ENCODE measurements at places on chromosomes 13 and 19.
A peak's percentile ranks its signal among the peaks of the same experiment; 100 is the strongest.

DNA sequence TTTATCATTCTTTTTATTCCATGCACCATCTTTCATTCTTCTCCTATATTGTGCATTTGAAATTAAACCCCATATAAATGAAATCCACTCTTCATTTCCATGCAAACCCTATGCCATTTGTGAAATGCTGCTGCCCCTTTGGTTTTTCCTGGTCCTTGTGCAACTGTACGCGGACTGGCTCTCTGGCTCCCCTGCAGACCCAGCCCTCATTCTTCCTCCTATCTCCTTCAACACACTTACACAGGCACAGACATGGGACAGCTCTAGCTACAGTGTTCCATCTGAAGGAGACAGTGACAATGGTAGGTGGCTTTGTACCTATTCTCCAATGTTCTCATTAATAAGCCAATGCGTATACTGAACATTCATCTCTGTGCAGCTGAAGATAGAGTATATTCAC lies 81.6 kb downstream of the ESD start:
- DNase-seq: peak; percentile 2

GRCh38 chr19:43562226-43562697 lies 13.1 kb downstream of the XRCC1 start:
- no peak for DNase-seq

GRCh38 chr13:98827449-98827848 lies 75.0 kb upstream of the SLC15A1 start:
- DNase-seq: no peak

- no peak for DNase-seq
These were observed 15.2 kb downstream of the ZNF221 start for GRCh38 chr19:43966079-43966694.

Measured in eye (tissue), 1 donor.